ENCODE measurements at places on chromosomes 2 and 18.

GRCh38 chr2:96631804-96632435 is 6.2 kb downstream of the KANSL3 start:
- DNase-seq, result no peak

DNA sequence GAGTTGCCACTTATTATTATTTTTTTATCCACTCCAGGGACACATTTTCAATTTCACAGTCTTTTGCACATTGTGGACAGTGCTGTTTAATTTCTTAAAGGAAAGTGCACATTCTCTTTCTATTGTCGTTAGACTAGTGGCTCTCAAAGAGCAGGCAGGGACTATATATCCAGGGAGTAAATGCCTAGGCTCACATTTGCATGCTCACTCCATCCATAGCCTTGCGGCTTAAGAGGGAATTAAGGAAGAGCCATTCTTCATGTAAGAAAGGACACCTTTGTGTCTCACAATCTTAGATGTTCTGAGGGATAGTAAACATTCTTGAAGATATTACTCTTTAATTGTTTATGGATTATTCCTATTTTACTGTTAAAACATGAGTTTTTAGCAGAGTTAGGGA is 70.8 kb downstream of the FIGN start:
- DNase-seq, result no peak

DNA sequence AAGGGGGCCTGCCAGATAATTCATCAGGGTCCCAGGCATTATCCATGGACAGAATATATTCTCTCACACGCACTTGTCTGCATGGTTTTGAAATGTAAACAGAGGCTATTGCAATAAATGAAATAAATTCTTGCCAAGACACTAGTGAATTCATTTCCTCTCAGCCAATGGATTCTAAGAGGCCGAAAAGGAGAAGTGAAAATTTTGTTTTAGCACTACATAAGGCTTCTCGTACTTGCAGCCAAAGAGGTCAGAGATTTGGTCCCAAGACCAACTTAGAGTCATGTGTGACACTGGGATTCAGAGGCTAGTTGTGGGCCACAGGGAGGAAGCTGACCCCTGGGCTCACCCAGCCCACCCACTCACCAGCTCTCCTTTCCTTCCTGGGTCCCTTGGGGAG is 184.1 kb upstream of the GLI2 start:
- DNase-seq, result no peak

DNA sequence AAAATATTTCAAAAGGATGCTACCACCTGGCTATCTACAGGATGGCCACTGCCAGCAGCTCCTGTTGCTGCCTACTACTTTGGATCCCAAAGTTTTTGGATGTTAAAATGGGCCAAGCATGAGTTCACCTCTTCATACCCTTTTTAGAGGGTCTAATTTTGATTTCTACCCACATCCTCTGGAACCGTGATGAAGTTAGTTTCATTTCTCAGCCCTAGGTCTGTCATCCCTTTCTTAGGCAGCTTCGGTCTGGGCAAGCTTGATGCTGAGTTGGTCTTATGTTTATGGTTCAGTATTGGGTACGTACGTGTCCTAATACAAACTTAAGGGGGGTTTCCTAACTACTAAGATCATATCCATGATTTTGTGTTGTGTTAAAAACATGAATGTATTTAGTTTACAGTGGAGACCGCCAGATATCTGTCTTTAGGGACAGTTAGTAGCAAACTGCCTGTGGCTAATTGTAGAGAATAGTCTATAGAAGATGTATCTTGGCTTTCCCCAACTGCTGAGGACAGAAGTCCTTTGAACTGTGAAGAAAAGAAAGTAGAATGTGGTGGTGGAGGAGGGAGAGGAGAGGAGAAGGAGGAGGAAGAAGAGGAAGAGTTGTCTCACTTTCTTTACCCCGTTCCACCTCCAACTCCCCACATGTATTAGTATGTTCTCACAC is 184.9 kb downstream of the UBE2E3 start:
- DNase-seq, result no peak

DNA sequence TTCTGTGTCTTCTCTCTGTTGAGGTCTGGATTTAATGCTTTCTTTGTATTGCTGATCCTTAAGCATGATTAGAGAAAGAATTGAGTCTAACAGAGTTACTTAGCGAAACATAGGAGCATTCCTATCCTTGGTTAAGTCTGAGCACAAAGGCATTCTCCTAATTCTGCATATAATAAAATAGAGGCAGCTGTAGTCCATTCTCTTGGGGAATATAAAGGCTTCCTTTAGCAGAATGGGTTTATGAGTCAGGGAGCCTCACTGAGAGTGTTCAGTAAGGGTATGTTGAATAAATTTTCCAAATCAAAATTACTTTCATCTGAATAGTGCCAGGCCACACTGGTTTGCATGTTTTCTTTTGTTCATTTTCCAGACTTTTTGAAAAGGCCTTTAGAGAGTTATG is 101.5 kb downstream of the GALNT1 start:
- DNase-seq, result no peak

DNA sequence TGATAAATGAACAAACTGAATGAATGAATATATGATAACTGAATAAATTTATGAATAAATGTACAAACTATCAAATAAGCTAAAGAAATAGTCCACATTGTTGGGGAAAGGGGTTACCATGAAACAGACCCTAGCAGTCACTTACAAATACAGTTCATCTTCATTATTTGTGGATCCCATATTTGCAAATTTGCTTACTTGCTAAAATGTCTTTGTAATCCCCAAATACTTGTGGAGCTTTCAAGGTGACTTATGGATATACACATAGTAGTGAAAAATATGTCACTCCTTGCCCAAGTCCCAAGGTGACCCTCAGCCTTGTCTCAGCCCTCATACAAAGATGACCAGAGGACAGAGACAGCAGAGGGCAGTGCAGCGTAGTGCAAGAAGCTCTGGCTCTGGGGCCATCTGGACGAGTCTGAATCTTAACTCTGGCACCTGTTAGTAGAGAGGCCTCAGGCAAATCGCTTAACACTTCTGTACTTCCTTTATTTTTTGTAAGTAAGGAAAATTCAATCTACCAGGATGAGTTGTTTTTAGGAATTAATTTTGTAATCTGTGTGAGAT is 3.1 kb downstream of the PAIP2B start:
- DNase-seq, result peak; percentile 26
